NCI-H1417 treated with DMSO at 0.1 percent for 48 hours (cell line): ENCODE measurements at places on chromosomes 6 and 20.

DNA sequence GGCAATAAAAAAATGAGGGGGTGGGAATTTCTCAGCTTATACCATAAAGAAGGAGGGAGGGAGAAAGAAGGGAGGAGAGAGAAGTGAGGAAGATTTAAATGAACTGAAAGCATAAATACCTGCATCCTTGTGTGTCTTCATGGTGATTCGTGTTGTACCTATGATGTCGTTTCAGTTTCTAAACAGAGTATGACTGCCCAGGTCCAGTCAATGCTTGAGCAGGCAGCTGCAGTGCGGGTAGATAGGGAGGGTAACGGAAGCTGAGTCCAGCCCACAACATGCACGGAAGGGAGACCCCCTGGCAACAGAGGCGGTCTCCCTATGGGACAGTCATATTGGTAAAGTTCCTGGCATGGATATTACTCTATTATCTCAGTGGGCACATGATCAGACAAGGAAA, 184.5 kb downstream of the KIF16B start:
- DNase-seq: no peak

GRCh38 chr6:11767978-11768756, 10.4 kb downstream of the ADTRP start:
- DNase-seq: no peak

DNA sequence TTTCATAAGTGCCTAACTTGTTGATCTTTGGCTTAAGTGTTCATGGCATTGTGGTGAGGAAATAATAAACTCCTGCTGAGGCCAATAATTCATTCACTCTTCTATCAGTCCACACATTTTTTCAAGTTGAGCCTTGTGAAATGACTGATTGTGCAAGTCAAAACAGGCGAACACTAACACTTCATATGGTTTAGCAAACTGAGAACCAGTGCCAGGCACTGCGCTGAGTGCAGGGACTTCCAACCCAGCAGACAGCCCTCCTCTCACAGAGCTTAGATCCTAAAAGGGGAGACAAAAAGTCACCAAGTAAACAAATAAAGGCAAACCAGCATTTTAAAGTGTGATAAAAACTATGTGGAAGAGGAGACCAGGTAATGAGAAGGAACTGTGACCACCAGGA, 435.0 kb downstream of the PTPRT start:
- no peak for DNase-seq

DNA sequence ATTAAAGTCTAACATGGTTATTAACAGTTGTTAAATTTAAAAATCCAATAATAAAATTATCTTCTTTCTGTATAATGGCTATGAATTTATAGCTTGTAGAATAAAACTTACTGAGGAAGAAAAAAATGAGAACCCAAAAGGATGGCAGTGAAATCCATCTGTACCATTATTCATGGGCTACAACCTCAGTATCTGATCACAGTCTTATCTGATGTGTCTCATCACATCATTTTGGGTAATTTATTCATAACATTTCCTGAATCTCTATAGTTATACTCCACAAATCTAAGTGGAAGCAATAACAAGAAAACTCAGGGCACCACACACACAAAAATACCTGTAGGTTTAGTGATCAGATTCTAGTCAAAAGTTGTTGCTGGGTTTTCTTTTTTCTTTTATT, 7.3 kb downstream of the CLDN20 start:
- DNase-seq: no peak

DNA sequence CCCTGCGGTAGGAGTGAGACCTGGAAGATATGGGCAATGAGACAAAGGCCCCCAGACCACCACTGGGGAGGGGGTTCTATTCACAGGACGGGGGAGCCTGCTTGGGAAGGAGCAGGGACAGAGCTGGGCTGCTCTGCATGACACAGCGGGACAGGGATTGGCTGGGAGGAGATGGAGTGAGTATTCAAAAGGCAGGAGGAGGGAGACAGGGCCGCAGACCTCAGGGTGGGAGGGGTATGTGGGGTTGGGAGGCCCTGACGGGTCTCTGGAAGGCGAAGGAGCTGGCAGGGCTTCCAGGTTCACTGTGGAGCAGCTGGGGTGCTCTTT, 60.8 kb upstream of the RPS6KA2 start:
- no peak for DNase-seq

DNA sequence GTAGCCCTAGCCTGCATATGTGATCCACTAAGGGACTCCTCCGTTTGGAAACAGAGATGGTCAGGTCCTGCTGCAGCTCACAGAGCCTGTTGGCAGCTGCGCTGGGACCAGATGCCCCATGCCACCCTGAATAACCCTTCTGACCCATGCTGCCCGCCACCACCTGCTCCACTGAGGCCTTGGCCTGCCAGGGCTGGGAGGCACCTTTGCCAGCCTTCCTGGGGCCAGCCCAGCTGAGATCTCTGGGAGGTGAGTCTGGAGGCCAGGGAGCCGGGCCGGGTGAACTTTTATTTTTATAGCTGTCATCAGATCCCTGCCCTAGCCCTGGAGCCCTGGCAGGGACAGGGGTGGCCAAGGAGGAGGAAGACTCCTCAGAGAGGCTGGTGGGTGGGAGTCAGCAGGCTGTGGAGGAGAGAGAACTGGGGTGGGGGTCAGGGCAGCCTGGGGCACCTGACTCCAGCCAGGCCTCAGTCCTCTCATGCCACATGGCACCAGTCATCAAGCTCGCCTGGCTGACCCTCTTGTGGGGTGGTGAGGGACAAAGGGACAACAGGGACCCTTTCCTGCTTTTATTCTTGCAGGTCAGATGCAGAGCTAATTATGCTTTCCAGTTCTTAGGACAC, 10.0 kb downstream of the CEBPB start:
- no peak for DNase-seq
